ENCODE measurements at places on chromosomes 5 and 9.

DNA sequence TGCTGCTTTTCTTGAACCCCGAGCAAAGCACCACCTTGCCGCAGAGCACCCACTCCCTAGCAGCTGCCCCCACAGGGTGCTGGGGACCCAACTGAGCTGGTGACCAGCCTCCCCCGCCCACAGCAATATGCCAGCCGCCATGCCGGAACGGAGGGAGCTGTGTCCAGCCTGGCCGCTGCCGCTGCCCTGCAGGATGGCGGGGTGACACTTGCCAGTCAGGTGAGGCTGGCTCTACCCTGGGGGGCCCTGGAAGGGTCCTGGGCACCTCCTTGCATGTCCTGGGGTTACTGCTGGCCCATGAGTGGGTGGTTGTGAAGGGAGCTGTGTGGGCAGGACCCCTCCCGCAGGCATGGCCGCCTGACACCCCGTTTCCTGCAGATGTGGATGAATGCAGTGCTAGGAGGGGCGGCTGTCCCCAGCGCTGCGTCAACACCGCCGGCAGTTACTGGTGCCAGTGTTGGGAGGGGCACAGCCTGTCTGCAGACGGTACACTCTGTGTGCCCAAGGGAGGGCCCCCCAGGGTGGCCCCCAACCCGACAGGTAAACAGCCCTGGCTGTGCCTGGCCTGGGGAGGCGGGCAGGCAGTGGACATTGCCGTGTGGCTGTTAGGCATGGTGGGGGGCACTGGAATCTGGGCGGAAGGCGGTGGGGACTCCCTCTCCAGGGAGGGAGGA is 7.2 kb downstream of the EGFL7 start:
- no peak for DNase-seq

GRCh38 chr5:61245936-61246335 is 83.7 kb upstream of the SMIM15 start:
- DNase-seq, result no peak

GRCh38 chr5:54289769-54290168 is 20.6 kb downstream of the ARL15 start:
- DNase-seq, result no peak

DNA sequence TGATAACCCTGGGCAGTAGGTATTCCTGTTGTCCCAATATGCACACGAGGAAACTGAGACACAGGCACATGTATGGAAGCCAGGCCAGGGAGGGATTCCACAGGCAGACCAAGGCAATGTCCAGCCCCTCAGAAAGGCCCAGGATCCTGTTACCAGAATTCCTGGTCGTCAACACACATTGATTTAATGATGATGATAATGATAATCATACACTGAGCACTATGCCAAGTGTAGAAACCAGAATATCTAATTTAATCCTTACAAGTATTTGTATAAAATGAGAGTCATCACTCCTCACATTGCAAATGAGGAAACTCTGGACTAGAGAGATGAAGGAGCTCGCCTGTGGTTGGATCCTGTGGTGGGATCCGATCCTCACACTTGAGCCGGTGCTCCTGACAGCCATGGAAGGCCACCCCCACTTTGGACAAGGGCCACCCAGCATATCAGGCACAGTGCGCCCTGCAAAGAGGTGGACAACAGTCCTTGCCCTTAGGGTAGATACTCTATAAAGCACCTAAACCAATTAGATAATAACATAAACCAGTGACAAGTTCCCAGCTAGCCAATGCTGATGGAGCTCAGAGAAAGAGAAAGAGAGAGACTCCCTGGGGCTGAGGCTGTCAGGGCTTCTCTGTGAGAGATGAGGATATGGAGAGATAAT is 185.3 kb downstream of the SLIT3 start:
- no peak for DNase-seq

Measured in effector memory CD8-positive, alpha-beta T cell (primary cell).